ENCODE measurements at places on chromosomes 4 and X. TPM values are rescaled to one million over a fixed set of nuclear protein-coding genes. Genes with fewer than 3 reads are reported as not detected.

DNA sequence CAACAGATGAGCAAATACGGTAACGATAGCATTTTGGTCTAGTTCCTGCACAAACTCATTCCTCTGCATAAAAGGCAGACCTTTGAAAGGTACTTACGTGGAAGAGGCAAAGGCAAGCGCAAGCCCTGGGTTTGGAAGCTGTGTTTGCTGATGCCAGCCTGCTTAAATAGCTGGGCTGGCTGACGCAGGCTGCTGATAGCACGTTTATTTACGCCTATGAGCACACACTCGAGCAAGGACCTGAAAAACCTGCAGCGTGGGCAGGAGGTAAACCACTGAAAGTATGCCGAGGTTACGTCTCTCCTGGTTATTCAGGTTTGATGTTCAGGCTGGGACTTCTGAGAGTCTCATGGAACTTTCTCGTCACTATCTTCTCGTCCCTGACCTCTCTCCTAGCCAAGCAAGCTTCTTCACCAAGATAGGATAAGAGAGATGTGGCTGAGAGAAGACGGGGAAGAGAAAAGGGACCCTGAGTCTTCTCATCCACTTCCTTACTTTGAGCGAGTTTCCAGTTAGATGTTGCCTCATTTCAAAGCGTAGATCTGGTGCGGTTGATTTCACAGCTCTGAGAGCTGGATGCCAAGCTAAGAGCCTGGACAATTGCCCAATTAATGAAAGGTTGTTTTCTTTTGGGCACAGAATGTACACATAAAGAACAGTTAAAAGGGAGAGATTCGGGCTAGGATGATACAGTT is at the start of gene HOPX:
TSS of gene HOPX (minus strand) at position 139 of the 695 bp plus-strand sequence. CDS start 23,480 bp downstream, outside the sequence.
- no peak within 1 kb of the TSS for H3K4me3 ChIP-seq
- H3K36me3 ChIP-seq, result no peaks in the 10 kb centered on the region
- peak; percentile 59 for DNase-seq

DNA sequence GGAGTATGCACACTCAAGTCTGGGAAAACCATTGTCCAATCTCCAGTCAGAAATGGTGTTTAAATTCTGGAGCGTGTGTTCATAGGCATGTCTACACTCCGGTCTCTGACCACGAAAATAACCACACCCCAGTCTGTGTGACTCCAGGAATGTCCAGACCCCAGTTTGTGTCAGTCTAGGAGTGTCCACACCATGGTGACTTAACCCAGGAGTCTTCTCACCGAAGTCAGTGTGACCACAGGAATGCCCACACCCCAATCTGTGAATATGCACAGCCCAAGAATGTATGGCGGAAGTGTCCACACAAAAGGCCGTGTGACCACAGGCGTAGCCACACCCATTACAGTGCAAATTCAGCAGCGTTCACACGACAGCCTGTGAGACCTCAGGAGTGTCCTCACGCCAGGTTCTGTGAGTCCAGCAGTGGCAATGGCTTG is 11.4 kb downstream of the FTSJ1 start:
- no peak for DNase-seq
- H3K27me3 ChIP-seq, result no peaks in the 10 kb centered on the region
- H3K27ac ChIP-seq, result no peak overlapping the region
- no peak overlapping the region for H3K4me3 ChIP-seq
- H3K36me3 ChIP-seq, result no peaks in the 10 kb centered on the region

DNA sequence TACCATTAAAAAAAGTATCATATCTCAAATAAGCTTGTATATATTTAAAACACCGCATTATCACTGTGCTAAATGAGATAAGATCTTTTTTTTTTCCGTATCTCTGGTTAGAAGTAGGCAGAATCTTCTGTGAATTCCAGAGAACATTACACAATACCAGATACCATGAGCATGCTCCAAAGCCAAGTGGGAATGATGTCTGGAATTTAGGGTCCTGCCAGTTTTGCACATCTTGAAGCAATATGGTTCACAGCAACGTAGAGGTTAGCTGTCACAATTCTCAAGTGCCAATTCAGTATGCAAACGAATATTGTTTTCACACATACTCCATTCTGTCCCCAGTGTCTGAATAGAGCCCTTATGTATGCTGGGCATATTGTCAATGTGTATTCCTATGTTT is 127.5 kb upstream of the NEIL3 start:
- H3K36me3 ChIP-seq, result no peaks in the 10 kb centered on the region
- H3K27me3 ChIP-seq, result no peaks in the 10 kb centered on the region
- no peaks in the 10 kb centered on the region for H3K4me1 ChIP-seq
- DNase-seq, result no peak
- no peak overlapping the region for H3K4me3 ChIP-seq
- no peak overlapping the region for H3K27ac ChIP-seq

PNMA6A gene
- 1.8 TPM for polyA plus RNA-seq

DNA sequence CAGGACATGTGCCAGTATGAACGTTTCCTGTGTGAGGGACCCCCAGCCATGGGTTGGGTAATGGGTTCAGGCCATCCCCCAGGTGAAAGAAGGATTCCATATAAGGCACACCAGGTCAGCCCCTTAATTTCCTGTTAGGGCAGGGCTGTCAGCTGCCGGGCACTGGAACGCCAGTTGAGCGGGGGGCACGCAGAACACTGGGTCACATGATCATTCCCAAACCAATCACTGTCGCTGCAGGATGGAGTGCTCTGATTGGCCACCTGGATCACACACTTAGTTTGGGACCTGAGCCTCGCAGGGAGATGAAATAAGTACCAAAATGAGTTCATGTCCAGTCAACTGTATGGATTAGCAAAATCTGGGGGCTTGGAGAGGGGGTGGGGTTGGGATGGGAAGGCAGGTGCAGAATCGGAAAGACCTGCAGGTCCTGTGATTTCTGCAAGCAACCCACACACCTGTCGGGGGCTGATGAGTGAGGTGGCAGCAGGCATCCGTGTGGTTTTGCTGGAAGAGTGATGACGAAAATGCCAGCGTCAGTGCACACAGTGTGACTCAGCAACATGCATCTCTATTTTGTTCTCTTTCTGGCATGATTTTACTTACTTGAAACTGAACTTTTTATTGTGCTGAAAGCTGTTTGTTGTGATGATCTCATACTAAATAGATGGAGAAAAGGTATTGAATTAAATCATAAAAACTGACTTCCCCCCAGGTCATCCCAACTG is 32.2 kb downstream of the RNF212 start:
- H3K27ac ChIP-seq, result no peak overlapping the region
- no peaks in the 10 kb centered on the region for H3K27me3 ChIP-seq

Measured in small intestine (tissue), 16 donors.